NK-92 treated with Interleukin-12 subunit alpha and Interleukin-12 subunit beta, amount 100 ng/mL, for 24 hours (cell line): ENCODE measurements at places on chromosomes 2 and 18.

DNA sequence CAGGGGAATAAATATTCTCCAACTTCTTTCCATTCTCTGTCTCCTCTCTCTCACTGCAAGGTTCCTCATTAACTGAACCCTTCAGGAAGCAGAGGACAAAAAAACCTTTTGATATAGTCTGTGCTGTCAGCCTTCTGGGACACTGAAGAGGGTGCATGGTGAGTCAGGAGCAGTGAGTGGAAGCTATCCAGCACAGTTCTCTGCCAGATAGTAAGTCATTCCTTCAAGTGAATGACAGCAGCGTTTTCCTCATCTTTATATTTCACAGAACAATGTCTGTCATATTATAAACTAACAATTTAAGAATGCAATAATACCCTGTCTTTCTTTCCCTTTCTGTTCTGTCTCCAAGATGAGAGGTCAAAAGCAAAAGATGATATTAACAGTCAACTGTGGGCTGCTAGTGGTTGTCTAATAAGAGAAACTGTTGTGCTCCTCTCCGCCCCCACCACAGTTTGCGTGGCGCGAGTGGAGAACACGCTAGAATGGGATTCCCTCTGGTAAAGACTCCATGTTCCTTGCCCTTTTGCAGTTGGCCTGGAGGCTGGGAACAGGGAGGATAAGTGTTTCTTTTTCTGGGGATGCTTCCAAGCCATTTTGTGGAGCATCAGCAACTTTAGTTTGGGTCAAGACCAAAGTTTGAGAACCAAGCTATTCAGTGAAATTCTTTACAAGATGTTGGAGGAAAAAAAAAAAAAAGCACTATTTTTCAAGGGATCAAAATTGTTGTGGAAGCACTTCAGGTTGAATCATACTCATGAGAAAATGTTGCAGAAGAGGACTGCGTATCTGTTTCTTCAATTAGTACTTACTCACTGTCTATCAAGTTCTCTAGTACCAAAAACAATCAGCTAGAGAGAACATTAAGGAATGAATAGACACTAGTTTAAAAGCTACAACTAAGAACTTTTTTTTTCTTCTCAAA, 430.2 kb downstream of the SETBP1 start:
- DNase-seq: no peak

DNA sequence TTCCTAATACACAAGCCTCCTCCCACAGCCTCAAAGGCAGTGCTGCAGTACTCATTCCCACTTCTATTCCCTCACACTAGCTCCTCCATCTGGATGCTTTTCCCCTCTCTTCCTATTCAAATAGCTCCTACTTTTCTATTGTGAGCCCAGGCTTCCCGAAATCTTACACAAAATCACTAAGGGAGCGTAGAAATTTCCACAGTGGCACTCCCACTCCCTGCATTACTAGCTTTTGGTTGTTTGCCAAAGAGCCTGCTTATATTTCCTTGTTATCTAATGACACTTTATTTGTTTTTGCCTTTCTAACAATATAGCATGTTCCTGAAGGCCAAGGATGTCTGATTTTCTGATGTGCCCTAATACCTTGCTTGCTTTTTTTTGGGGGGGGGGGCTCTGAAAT, 10.9 kb downstream of the EPAS1 start:
- no peak for DNase-seq

DNA sequence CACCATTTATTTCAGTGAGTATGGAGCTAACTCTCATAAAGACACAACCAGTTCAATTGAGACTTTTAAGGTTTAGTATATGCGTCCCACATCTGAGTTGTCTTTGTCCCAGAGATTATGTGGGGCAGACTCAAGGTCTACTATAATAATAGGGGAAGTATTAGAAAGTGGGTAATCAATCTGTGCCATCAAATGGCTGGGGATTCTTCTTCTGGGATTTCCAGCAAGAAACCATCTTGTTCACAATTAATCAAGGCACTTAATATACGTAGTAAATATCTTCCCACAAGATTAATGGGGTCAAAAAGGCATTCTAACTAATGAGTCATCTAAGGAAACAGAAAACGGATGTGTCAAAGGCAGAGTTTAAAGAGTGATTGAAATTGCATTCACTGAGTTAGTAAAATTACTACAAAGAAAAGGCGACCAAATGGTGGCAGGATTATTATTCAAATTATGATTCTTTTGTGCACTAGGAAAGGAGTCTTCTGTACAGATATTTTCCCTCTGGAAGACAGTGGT, 179.8 kb upstream of the REG3G start:
- DNase-seq: no peak

- no peak for DNase-seq
Observed at GRCh38 chr2:96271995-96272394, 6.0 kb downstream of the CIAO1 start.

DNA sequence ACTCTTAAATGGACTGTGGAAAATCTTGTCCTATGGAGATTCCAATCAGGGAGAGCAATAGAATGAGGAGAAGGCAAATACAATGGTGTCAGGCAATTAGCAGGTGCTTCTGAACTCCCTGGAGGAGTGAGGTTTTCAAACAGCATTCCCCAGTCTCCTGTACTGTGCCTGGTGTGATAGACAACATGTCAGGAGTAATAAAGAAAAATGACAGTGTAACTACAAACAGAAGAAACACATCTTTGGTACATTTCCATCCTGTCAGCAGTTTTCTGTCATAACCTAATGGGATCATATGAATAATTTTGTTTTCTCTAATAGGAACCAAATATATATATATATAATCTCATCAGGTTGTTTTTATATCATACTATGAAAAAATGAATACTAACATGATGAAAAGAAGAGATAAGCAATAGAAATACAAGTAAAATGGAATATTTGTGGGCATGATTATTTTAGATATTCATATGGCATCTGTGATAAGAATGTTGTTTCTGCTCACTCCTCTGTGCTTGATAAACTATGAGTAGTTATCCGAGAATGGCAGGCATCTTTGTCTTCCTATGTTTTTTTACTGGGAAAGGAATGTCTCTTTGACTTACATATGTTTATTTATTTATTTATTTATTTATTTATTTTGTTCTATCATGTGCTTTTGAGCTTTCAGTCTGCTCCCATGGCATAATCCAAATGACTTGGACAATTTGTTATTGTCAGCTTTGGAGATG, 441.7 kb downstream of the TXNL1 start:
- no peak for DNase-seq

DNA sequence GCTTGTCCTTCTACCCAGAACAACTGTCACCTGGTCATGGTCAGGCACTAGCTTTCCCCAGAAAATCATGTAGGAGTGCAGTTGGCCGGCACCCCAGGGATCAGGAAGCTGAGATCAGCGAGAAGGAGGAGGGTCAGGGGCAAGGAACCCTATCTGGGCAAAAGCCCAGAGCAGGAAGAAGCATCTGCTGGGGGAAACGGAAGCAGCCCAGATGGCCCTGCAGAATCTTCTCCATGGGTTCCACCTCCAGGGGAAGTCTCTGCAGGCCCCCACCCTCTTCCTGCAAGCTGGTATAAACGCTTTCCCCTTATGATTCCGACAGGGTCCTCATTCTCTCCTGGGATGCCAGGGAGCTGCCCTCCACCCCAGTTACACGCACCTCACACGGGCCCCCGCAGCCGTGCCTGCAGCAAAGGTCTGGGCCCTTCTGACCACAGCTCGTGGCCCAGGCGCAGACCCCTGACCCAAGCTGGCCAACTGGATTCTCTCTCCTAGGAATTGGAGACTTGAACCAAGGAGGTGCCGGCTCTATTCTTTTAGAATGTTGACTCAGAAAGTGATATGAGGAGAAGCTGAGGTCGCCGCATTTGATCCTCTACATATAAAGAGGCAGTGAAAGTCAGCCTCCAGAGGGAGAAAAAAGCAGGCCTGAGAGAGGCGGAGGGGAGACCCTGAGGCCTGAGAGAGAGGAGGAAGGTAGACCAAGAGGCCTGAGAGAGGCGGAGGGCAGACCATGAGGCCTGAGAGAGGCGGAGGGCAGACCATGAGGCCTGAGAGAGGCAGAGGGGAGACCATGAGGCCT, 71.0 kb downstream of the STPG4 start:
- DNase-seq: no peak
